NCI-H1092 (cell line): ENCODE measurements at places on chromosomes 1 and 21.

GRCh38 chr21:44484498-44485253 is 29.4 kb downstream of the LRRC3 start:
- no peak for DNase-seq

DNA sequence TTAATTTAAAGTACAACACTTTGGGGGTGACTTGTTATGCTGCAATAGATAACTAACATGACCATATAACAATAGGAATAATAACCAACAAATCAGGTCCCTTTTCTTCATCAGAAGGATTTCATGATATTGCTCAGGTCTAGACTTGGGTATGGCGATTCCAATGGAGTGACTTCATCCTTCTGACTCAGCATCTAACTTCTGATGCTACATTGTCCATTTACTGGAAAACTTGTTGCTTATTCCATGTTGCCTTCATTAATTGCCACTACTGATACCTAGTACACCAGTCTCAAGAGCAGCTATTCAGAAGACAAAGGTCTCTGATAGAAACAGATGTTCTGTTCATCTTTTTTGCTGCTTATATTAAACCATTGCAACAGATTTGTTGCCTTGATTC is 324.3 kb downstream of the TGFB2 start:
- no peak for DNase-seq

DNA sequence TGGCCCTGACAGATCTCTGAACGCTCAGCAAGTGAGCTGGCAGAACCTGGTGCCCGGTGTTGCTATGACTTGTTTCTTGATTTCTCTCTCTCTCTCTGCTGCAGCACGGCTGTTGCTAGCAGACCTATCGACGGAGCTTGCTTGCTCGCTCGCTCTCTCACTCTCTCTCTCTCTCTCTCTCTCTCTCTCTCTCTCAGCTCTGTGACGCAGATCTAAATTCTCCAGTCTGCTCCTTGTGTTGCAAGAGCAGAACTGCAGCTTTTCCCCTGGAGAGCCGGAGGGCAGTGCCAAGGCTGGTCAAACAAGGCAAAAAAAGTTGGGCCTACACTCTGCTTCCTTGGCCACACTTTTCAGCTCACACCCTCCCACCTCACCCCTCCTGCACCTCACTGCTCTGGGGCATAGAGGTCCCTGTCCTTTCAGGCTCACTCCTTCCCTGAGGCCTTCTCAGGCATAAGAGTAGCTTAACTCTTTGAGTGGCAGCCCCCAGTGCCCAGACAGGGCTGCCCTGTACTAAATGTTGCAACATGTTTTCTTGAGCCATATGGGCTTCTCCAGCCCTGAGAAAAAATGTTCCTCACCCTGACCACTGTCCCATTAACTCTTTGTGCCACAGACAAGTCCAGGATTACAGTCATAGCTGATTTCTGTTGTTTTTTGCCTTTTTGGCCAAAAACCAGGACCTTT is 72.2 kb downstream of the CD46 start:
- peak; percentile 75 for DNase-seq

DNA sequence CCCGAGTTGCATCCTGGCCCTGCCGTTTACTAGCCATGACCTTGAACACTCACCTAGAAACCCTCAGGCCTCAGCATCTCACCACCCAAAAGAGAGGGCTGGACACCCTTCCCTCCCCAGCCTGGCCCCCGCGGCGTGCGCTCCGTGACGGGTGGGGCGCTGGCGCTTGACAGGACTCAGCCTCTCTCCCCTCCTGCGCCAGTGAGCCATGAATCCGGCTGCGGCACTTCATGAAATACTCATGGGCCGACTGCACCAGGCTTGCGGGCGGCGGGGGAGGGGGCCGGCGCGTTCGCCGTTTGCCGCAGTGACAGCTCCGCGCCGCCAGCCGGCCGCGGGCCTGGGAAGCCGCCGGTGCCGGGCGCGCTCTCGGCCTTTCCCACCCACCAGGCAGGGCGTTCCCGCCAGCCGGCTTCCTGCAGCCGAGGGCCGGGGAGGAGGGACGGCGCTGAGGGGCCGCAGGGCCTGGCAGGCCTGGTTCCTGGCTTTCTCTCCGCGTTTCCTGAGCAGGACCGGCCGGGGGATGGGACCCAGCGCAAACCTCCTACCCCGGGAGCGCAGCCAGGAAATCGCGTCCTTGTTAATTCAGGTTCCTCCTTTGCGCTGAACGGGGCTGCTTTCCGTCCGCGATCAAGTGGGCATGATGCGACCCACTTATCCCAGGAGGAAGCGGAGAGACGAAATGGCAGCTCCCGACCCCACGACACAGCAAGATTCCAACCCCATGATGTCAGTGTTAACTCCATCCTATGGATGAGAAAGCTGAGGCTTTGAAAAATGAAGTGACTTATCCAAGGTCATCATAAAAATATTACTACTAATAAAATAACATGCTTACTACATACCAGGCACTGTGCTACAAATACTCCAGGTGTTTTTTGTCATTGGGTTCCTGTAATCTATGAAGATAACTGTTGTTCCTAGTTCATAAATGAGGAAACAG is 9.1 kb upstream of the LUZP1 start:
- peak; percentile 63 for DNase-seq

DNA sequence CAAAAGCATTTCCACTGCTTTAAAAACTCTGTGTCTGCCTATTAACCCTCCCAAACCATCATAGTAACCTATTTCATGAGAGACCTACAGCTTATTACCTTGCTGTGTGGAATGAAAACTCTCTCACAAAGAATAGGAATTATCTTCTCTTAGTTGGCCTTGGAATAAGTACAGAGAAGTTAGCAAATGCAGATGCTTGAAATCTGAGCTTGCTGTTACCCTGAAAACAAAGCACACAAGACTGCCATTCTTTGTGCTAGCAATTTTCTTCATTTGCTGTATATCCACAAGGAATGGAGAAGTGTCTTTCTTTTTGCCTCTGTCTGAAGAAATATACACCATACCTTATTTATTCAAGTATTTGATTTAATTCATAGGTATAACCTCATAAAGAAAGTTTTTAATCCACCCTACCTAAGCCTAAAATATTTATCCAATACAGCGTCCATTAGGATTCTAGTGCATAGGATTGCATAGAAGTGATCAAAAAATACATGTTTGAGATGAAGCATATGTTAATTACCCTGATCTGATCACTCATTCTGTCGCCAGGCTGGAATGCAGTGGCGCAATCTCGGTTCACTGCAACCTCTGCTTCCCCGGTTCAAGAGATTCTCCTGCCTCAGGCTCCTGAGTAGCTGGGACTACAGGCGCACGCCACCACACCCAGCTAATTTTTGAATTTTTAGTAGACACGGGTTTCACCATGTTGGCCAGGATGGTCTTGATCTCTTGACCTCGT is 451.1 kb downstream of the LTN1 start:
- DNase-seq: no peak

DNA sequence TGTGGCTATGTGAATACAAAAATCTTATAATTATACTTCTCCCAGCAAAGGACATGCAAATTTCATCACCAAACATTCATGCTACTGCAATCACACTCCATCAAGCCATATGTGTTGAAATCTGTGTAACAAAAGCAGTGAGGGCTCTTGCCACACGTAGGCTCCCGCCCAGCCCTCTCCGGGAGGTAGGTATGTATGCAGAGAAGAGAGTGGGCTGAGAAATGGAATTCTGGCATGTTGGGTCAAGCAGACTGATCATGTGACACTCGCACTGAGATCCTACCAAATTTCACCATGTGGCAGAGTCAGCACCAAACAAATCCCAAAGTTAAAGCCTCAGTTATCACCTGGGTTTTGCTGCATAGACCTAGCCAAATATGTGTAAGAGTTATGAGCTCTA is 49.7 kb downstream of the APP start:
- no peak for DNase-seq

DNA sequence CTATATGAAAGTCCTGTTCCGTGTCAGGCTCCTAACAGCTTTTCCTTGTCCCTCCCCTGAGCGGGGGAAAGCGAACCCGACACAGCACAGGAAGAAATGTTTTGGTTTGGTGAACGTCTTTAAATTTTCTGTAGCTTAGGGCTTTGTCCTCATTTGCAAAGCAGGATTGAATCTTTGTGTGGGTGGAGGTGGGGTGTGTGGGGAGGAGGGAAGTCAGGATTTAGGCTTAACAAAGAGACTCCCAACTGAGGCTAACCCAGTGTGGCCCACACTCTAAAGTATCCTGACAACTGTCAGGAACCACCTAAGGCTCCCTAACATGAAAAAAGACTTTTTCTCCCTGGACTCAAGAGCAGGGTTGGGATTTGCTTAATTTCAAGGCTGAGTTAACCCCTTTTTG is 376.2 kb upstream of the C1orf174 start:
- no peak for DNase-seq

GRCh38 chr1:64059556-64059955 is 143.9 kb upstream of the UBE2U start:
- DNase-seq: no peak

GRCh38 chr1:201726700-201727099 is 102.3 kb upstream of the IPO9 start:
- no peak for DNase-seq

DNA sequence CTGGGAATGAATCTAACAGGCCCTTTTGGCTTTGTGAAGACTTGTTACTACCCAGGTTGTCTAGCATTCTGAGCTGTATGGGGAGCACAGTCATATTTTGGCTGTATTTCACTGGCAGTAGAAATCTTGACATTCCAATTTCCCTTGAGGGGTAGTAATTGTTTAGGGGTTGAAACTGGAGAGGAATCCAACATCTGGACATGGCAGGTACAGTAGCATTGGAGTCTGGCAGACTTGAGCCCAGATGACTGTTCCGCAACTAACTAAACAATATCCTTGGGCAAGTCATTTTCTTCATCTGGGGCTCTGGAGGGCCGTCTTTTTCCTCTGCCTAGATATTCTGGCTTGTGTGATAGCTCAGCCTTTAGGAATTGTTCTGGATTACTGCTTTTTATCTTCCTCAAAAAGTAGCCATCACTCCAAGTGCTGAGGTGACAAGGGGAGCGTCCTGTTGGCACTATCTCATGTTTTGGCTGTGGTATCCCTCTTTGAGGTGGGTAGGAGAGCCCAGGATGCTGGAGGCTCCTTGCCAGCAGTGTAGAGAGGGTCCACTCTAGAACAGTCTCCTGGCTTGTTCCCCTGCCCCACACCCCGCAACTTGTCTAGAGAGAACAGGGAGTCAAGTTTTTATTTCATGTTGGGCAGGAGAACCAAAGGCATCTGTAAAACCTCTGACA is 22.7 kb upstream of the NBL1 start:
- no peak for DNase-seq

- no peak for DNase-seq
These were observed 17.1 kb downstream of the THEM4 start for GRCh38 chr1:151892190-151892589.

DNA sequence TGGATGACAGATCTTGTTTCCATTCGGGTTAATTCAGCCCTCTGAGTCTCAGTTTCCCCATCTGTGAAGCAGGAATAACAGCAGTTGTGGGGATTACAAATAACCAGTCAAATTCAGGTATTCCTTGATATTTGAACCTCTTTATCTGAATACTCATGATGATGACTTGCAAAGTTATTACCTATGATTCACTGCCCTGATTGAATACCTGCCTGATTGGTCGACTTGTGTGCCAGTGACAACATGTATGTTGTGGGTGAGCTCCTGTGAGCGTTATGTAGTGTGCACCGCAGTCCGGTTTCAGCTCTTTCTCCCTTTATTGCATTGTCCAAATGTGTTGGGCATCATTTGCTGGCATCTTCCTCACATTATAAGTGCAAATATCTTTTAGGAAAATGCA is 9.5 kb upstream of the TMEM61 start:
- DNase-seq: no peak

- no peak for DNase-seq
These were observed 25.1 kb upstream of the ASPM start for GRCh38 chr1:197171531-197171930.

- DNase-seq: no peak
These were observed 72.3 kb upstream of the COL11A1 start for GRCh38 chr1:103180660-103181059.

- DNase-seq: no peak
These were observed 722 bp upstream of the SLC19A2 start for GRCh38 chr1:169486281-169487051.

DNA sequence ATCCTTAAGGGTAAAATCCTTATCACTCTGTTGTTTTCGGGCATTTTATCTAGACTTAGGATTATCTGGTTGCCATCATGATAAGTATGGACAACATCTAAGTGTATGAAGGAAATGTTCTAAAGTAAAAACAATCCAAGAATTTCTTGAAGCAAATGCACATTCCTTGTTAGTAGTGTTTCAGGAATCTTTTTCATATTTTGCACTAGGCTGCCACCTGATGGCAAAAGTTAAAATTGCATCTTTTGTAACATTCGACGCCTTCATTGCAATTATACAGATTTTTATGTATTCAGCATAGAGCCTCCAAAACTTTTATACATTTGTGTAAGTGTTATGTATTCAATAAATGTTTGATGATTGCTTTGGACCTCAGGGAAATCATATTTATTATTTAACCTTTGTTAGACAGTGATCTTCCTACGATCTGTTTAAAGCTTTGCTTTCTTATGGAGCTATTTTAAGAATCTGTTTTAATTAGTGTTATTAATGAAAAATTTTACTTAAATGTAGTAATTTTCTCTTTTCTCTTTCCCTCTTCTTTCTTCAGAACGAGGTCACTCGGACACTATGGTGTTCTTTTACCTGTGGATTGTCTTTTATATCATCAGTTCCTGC is 49.4 kb upstream of the KIAA1614 start:
- peak; percentile 47 for DNase-seq

- DNase-seq: peak; percentile 71
These were observed 15.0 kb upstream of the RGS4 start for GRCh38 chr1:163054181-163054591.

GRCh38 chr1:84539972-84540371 is 33.6 kb upstream of the GNG5 start:
- DNase-seq: no peak

DNA sequence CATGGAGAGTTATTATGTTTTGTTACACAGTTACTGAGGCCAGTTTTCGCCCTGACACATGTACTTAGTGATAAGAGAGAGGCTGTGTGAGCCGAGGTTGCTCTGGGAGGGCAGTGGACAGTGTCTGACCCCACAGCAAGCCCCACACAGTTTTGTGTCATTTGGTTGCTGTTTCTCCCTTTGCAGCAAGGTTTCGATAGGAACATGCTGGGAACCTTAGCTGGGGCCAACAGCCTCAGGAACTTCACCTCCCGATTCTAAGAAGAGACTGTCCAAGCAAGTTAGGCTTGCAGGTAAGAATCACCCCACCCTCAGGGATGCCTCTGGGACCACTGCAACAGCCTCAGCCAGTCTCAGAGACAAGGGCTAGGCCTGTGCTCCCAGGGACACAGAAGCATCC is 45.3 kb downstream of the PKP1 start:
- no peak for DNase-seq
